ENCODE measurements at places on chromosomes 5 and 9. TPM values are rescaled to one million over a fixed set of nuclear protein-coding genes. Genes with fewer than 3 reads are reported as not detected.
A peak's percentile ranks its signal among the peaks of the same experiment; 100 is the strongest.

GRCh38 chr9:110064803-110065202 lies 143.2 kb downstream of the C9orf152 start:
- H3K4me1 ChIP-seq = peaks cover 3% of the 10 kb centered on the region
- H3K27ac ChIP-seq = no peak overlapping the region
- no peaks in the 10 kb centered on the region for H3K36me3 ChIP-seq
- no peaks in the 10 kb centered on the region for H3K27me3 ChIP-seq

GRCh38 chr9:2385746-2386145 lies 235.8 kb upstream of the VLDLR start:
- no peak overlapping the region for H3K27ac ChIP-seq
- peaks cover 6% of the 10 kb centered on the region for H3K27me3 ChIP-seq
- H3K36me3 ChIP-seq = no peaks in the 10 kb centered on the region
- H3K4me1 ChIP-seq = no peaks in the 10 kb centered on the region
- H3K4me3 ChIP-seq = no peak overlapping the region

GRCh38 chr9:114721491-114722079 lies 39.6 kb upstream of the TEX48 start:
- peaks cover 11% of the 10 kb centered on the region for H3K27me3 ChIP-seq
- no peak for DNase-seq
- no peak overlapping the region for H3K4me3 ChIP-seq
- H3K4me1 ChIP-seq = peaks cover 60% of the 10 kb centered on the region

DNA sequence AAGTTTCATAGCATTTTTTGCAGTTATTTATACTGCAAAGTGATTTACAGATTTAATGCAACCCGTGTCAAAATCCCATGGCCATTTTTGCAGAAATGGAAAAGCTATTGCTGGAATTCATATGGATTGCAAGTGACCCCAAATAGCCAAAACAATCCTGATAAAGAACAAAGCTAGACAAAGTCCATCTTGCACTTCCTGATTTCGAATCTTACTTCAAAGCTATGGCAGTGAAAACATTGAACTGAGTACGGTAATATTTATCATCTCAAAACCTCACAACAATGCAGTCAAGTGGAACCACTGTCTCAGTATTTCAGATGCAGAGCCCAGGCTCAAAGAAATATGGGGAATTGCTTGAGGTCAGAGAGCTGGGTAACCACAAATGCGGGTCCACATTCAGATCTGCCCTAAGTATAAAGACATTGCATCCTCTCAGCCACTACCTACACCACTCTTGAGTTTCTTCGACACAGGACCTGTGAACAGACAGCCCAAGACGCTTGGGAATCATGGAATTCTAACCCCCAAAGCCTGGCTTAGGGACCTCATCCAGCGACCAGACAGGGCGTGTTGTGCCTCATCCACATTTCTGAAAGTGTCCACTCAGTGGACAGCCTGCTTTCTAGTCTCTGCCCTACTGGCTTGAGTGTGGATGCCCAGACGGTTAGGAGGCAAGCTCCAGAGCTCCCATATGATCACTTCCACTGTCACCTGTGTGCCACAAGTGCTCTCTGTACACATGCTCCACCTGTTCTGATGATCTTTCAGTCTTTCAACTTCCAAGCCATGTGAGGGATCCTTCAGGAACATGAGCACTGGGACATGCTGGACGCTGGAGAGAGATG lies 39.3 kb upstream of the KCNIP1 start:
- H3K27ac ChIP-seq = no peak overlapping the region
- no peak overlapping the region for H3K4me3 ChIP-seq
- DNase-seq = no peak
- H3K27me3 ChIP-seq = peaks cover 35% of the 10 kb centered on the region

GRCh38 chr9:21266733-21267484 lies 27.1 kb upstream of the IFNA14 start:
- H3K27ac ChIP-seq = no peak overlapping the region
- no peak for DNase-seq
- no peak overlapping the region for H3K4me3 ChIP-seq
- H3K36me3 ChIP-seq = no peaks in the 10 kb centered on the region

- no peak overlapping the region for H3K27ac ChIP-seq
- H3K4me3 ChIP-seq = no peak overlapping the region
- no peaks in the 10 kb centered on the region for H3K4me1 ChIP-seq
- DNase-seq = no peak
Observed at GRCh38 chr5:174204535-174205313, 159.2 kb downstream of the NSG2 start.

- H3K4me3 ChIP-seq = no peak overlapping the region
- peaks cover 61% of the 10 kb centered on the region for H3K4me1 ChIP-seq
- no peak for DNase-seq
- no peaks in the 10 kb centered on the region for H3K27me3 ChIP-seq
Observed at GRCh38 chr5:40483316-40483715, 196.4 kb upstream of the PTGER4 start.

- no peaks in the 10 kb centered on the region for H3K4me1 ChIP-seq
- H3K4me3 ChIP-seq = no peak overlapping the region
- H3K27ac ChIP-seq = no peak overlapping the region
- H3K27me3 ChIP-seq = no peaks in the 10 kb centered on the region
Observed at GRCh38 chr5:160837749-160838593, 14.0 kb downstream of the ATP10B start.

- no peaks in the 10 kb centered on the region for H3K36me3 ChIP-seq
- no peak for DNase-seq
- H3K27me3 ChIP-seq = no peaks in the 10 kb centered on the region
- no peak overlapping the region for H3K4me3 ChIP-seq
- H3K4me1 ChIP-seq = no peaks in the 10 kb centered on the region
- H3K27ac ChIP-seq = no peak overlapping the region
Observed at GRCh38 chr5:108345541-108346171, 36.2 kb downstream of the FBXL17 start.

DNA sequence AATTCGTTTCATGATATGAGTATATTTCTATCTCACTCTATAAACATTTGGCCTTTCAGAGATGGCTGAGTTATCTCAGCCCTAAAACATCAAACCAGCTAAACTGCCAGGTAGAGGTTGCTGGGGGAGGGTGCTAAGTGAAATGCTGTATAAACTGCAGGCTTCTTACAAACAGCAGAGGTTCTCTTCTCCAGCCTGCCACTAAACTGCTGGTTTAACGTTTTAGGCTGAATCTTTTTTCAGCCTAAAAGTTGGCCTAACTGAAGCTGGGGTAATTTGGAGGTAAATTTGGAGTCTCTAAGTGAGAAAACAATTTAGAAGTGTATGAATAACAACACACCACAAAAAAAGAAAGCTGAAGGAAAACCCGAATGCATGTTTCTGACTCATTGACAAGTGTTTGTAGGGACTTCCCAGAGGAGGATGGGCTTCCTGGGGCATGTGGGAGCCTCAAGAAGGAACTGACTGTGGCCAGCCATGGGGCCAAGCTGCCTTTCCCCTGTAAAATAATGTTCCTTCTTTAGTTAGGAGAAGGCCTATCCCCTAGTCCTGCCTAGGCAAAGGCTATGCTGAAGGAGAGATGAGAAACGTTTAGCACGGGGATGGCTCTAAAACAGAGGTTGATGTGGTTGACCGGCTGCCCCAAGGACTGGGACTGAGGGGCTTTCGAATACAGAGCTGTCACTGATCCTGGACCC lies 44.3 kb downstream of the SLC28A3 start:
- peaks cover 60% of the 10 kb centered on the region for H3K4me1 ChIP-seq
- H3K4me3 ChIP-seq = peak overlapping the region; percentile 30
- peak; percentile 46 for DNase-seq
- no peaks in the 10 kb centered on the region for H3K27me3 ChIP-seq
- H3K36me3 ChIP-seq = peaks cover 3% of the 10 kb centered on the region
- peak overlapping the region; percentile 85 for H3K27ac ChIP-seq

DNA sequence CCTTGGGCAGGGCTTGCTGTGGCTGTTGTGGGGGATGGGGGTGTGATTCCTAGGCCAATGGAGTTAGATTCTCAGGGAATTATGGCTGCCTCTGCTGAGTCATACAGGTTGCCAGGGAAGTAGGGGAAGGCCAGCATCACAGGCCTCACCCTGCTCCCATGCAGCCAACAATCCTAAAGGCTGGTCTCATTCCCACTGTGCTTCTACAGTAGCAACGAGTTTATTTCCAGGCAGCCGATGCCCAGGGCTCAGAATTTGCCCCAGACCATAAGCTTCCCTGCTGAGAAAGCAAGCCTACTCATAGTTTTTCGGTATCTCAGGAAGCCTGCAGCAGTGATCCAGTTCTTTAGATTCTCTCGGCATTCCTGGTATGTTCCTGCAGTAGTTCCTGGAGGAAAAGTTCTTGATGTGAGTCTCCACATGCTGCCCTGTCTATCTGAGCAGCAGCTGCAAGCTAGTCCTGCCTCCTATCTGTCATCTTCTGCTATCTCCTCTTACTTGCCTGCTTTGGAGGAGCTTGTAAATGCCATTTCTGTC lies 59.3 kb upstream of the SELENOP start:
- no peak overlapping the region for H3K4me3 ChIP-seq
- peaks cover 5% of the 10 kb centered on the region for H3K36me3 ChIP-seq
- H3K4me1 ChIP-seq = peaks cover 5% of the 10 kb centered on the region
- no peak for DNase-seq

DNA sequence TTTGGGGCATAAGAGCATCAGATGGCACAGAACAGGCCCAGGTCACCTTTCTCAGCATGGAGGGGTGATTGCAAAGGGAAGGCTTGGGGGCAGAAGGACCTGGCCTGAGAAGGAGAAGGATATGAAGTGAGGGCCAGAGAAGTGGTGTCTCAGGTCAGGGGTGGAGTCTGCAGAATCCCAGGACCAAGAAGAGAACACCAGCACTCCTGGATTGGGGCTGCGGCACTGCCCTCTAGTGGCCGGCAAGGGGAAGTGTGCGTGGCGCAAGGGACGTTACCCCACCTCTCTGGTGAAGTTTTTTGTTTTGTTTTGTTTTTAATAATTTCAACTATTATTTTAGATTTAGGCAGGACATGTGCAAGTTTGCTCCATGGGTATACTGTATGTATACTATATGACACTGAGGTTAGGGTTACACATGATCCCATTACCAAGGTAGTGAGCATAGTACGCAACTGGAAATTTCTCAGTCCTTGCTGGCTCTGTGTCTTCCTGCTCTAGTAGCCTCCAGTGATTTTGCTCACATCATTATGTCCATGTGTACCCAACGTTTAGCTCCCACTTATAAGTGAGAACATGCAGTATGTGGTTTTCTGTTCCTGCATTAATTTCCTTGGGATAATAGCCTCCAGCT lies 1548.6 kb downstream of the EFNA5 start:
- H3K27me3 ChIP-seq = no peaks in the 10 kb centered on the region
- no peak overlapping the region for H3K27ac ChIP-seq
- no peaks in the 10 kb centered on the region for H3K4me1 ChIP-seq
- H3K36me3 ChIP-seq = no peaks in the 10 kb centered on the region
- DNase-seq = no peak
- no peak overlapping the region for H3K4me3 ChIP-seq

- peaks cover 12% of the 10 kb centered on the region for H3K36me3 ChIP-seq
- H3K27me3 ChIP-seq = no peaks in the 10 kb centered on the region
- no peak overlapping the region for H3K4me3 ChIP-seq
- H3K4me1 ChIP-seq = peaks cover 33% of the 10 kb centered on the region
Observed at GRCh38 chr9:5999443-6000101, 15.9 kb downstream of the RANBP6 start.

DNA sequence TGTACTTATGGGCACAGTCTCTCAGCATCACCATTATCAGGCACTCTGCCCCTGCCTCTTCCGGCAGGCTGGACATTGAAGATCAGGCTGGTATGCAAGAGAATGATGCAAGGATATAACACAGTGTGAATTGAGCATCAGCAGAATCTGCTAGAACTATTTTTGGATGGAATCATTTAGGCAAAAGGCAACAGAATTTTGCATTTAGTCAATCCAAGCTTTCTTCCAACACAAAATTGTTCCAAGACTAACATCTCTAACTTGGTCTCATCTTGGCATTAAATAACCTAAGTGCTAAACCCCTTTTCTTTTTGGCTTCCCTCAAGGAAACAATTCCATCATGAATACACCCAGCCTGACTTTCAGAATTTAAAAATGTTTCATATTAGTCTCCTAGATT lies 339.9 kb downstream of the PRELID2 start:
- no peak overlapping the region for H3K4me3 ChIP-seq
- H3K4me1 ChIP-seq = no peaks in the 10 kb centered on the region
- no peaks in the 10 kb centered on the region for H3K36me3 ChIP-seq
- DNase-seq = no peak
- H3K27me3 ChIP-seq = no peaks in the 10 kb centered on the region
- H3K27ac ChIP-seq = no peak overlapping the region

GRCh38 chr5:31671339-31671741 lies 32.4 kb downstream of the PDZD2 start:
- no peak for DNase-seq
- no peak overlapping the region for H3K4me3 ChIP-seq
- H3K27ac ChIP-seq = no peak overlapping the region
- H3K36me3 ChIP-seq = no peaks in the 10 kb centered on the region
- no peaks in the 10 kb centered on the region for H3K4me1 ChIP-seq

GRCh38 chr5:3050863-3051262 lies 299.4 kb upstream of the IRX2 start:
- H3K27me3 ChIP-seq = no peaks in the 10 kb centered on the region
- H3K36me3 ChIP-seq = no peaks in the 10 kb centered on the region
- no peaks in the 10 kb centered on the region for H3K4me1 ChIP-seq
- no peak overlapping the region for H3K27ac ChIP-seq

- peaks cover 17% of the 10 kb centered on the region for H3K27me3 ChIP-seq
- H3K4me3 ChIP-seq = no peak overlapping the region
- H3K27ac ChIP-seq = no peak overlapping the region
- H3K4me1 ChIP-seq = peaks cover 5% of the 10 kb centered on the region
Observed at GRCh38 chr5:66565878-66566277, 30.3 kb upstream of the MAST4 start.

- no peaks in the 10 kb centered on the region for H3K36me3 ChIP-seq
- peaks cover 42% of the 10 kb centered on the region for H3K4me1 ChIP-seq
- DNase-seq = no peak
- peaks cover 31% of the 10 kb centered on the region for H3K27me3 ChIP-seq
- H3K27ac ChIP-seq = no peak overlapping the region
Observed at GRCh38 chr5:55852503-55852902, 1.3 kb downstream of the IL31RA start.

DNA sequence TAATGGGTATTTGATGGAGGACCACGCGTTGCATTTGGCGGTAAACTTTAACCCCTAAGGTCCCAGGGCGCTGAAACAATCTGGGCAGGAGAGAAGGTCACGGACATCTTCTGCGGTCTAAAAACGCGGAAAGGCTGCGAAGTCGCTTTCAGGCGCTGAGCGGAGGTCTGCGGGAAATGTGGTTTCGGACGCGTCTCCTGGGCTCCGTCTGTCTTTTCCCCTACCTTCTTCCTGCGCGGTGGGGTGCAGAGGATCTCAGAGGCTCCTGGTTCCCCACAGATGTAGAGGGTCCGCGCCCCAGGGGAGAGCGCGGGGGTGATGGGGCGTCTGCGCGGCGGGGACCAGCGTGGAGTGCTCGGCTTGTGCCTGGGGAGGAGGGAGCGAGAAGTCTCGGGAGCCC lies 58.4 kb downstream of the ZNF510 start:
- peaks cover 37% of the 10 kb centered on the region for H3K27me3 ChIP-seq
- DNase-seq = no peak
- peaks cover 3% of the 10 kb centered on the region for H3K4me1 ChIP-seq
- H3K4me3 ChIP-seq = no peak overlapping the region

The ALG2 gene
- 35.4 TPM for total RNA-seq

The ORM1 gene
- total RNA-seq = not detected

The BRINP1 gene
- not detected for total RNA-seq

The TMEM252 gene
- total RNA-seq = not detected

The CYLC2 gene
- total RNA-seq = not detected

The SGCD gene
- not detected for total RNA-seq

The SLC27A6 gene
- not detected for total RNA-seq

The CTXN3 gene
- total RNA-seq = not detected

The IL5 gene
- 0.35 TPM for total RNA-seq

The PCDHGB5 gene
- not detected for total RNA-seq

The PTPRD gene
- total RNA-seq = 0.07 TPM

Measured in activated CD8-positive, alpha-beta memory T cell treated with anti-CD3 and anti-CD28 coated beads, Interleukin-2, amount 10 ng/mL, durations not matched to agents 7 days and 5 days (primary cell).